Suppressor macrophage treated with lipopolysaccharide for 1 hour (primary cell): ENCODE measurements at places on chromosomes 13 and 19.

DNA sequence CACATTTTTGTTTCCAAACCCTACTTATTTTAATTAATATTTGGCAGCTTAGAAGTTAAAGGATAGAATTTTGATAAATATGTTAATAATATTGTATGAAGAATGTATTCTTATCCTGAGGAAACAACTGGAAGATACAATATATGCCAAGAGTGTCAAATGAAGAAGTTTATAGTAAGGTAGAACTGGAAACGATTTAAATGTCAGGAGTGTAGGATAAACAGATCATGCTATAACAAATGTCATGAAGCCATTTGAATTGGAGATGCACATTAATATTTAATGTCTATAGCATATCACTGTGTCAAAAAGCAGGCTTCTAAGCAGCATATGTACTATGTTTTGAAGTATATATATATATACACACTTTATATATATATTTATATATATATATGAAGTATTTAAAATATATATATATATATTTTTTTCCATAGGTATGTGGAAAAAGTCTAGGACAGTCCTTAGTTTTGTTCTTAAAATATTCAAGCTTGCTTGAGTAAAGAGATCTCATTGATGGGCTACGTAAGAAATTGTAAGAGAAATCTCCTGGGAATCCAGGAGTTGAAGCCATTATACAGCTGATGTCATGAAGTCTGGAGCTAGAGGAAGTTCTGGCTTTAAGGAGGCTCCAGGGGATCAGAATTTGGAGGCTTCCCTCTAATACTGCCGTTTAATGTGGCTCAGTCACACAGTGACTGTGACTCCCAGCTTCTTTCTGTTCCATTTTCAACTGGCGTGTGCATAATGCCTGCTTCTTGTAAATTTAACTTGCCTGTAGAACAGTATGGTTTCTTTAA, 79.9 kb upstream of the MYCBP2 start:
- no peak for DNase-seq

- no peak for DNase-seq
Observed at GRCh38 chr13:110042253-110042950, 256.0 kb upstream of the IRS2 start.

DNA sequence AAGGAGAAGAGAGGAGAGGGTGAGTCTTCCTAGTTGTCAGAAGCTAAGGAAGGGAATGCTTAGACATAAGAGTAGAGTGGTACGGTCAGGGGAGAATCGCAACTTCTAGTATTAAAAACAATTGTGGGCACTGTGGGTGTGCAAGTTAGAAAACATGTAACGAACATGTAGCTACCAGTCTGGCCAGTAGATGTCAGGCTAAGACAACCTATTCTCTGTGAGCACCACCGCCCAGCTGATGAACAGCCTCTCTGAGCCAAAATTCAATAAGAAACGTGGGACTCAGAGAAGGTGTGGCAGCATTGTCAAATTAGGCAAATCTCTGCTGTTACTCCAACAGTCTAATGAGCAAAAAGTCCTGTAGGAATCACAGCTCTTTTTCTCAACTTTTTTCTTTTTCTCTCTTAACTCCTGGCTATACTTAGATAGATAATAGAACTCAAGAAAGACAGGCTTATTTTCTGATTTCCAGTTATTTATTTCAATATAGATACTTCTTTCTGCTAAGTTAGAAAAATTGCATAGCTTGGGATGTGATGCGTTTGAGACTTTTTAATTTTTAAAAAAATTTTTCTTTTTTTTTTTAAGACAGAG, 186.2 kb downstream of the USP12 start:
- peak; percentile 85 for DNase-seq

- DNase-seq, result no peak
Observed at GRCh38 chr13:86878781-86879180, 792.4 kb upstream of the SLITRK5 start.

GRCh38 chr19:51148580-51148979, 6.5 kb downstream of the SIGLEC7 start:
- DNase-seq, result no peak

DNA sequence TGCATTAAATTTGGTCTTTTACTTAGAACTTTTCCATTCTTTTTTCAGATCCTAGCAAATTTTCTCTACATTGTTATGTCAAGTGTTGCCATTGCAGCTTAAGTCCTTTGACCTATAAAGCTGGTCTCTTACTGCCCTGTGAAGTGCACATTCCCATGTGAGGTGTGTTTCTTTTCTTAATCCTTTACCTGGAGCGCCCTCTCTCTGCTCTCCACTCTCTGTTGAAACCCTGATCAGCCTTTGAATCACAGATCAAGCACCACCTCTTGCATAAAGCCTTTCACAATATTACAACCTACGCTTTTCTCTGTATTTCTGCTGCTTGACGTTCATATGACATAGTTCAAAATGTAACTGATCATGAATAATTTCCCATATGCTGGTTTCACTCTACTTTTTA, 84.8 kb downstream of the PCDH17 start:
- no peak for DNase-seq

GRCh38 chr13:46717275-46717674, 79.7 kb downstream of the ESD start:
- DNase-seq, result no peak

DNA sequence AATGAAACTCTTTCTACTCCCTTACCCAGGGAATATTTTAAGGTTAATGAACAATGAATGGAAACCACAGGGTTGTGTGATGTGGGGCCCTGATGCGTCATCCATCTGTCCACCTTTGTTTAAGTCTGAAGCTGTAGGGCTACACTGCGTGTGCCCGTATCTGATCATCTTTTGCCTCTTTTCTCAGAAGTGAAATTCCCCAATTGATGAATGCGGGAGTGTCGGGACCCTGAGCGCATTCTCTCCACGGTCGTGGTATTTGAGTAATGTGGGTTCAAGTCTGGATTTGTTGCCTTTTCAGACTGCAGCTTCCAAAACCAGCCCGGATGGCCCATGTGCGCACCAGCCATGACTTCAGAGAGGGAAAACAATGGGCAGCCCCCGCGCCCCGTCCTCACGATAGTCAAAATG, 112.3 kb downstream of the COL4A2 start:
- no peak for DNase-seq

DNA sequence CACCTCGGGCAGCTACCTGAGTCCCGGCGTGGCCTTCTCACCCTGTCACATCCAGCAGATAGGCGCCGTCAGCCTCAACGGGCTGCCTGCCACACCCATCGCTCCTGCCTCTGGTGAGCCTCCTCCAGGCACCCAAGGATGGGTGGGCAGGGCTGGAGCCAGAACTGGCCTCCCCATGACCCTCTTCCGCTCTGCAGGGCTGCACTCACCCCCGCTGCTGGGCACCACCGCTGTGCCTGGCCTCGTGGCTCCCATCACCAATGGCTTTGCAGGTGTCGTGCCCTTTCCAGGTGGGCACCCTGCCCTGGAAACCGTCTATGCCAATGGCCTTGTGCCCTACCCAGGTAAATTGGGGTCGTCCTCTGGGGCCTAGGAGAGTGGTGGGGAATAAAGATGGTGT, 57.7 kb downstream of the CELF5 start:
- DNase-seq, result no peak

DNA sequence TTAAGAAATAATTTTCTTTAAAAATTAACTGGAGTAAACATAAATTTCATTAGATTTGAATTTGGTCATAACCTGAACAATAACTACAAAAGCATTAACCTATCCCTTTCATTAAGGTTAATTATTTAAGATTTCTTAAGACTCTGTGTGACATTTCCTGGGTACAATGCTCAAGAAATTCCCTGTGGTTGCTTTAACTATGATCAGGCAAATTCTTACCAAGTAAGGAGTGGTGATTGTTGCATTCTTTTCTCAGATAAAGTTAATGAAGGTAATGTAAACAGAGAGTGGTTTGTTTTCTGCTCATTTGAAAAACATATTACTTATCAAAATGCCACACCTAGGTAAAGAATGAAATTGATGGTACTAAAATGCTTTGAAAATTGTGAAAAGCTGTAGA, 114.8 kb upstream of the MIR17HG start:
- DNase-seq, result no peak

DNA sequence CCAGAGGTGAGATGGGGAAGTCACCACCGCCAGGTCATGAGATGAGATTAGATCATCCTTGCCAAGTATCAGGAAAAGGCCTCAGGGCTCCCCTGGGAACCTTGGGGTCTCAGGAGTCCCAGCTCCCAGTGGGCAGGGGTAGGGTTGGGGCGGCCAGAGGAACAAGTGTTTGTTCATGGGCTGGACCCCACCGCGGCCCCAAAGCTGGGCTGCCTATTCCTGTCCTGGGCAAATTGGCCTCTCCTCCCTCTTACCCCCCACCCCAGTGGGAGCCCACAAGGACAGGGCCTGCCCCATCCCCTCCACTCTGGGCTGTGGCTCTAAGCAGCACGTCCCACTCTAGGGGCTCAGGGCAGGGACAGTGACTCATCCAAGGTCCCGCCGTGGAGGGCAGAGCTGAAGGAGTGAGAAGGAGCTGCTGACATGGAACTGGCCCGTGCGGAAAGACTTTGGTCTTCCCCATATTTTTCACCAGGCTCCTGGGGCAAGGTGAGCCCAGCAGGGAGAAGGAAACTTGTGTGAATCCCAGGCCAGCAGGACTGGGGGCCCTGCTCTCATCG, 4.0 kb upstream of the HCN2 start:
- no peak for DNase-seq

- DNase-seq, result peak; percentile 95
Observed at GRCh38 chr19:35913589-35913988, 5.5 kb upstream of the TYROBP start.

GRCh38 chr19:1754636-1755466, 1.5 kb downstream of the ONECUT3 start:
- DNase-seq, result no peak

GRCh38 chr13:114005206-114005724, 31.4 kb upstream of the C13orf46 start:
- no peak for DNase-seq

DNA sequence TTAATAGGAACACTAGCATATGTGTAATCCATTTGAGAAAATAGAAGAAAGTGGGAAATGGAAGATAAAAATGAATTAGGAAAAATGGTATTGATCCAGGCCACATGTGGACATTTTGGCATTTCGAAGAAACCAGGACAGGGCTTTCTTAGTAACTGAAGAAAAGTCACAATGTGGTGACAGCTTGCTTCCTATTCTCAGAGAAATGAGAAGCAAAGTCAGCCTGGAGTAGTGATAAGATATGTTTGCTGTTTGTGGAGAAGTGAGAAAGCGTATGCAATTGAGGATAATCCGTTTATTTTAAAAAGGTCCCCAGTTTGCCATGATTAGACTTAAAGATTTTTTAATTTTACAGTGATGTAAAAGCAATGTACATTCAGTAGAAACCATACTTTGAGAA, 127.9 kb downstream of the SLITRK6 start:
- no peak for DNase-seq

GRCh38 chr19:48539503-48540096, 12.4 kb upstream of the SULT2B1 start:
- DNase-seq, result no peak

DNA sequence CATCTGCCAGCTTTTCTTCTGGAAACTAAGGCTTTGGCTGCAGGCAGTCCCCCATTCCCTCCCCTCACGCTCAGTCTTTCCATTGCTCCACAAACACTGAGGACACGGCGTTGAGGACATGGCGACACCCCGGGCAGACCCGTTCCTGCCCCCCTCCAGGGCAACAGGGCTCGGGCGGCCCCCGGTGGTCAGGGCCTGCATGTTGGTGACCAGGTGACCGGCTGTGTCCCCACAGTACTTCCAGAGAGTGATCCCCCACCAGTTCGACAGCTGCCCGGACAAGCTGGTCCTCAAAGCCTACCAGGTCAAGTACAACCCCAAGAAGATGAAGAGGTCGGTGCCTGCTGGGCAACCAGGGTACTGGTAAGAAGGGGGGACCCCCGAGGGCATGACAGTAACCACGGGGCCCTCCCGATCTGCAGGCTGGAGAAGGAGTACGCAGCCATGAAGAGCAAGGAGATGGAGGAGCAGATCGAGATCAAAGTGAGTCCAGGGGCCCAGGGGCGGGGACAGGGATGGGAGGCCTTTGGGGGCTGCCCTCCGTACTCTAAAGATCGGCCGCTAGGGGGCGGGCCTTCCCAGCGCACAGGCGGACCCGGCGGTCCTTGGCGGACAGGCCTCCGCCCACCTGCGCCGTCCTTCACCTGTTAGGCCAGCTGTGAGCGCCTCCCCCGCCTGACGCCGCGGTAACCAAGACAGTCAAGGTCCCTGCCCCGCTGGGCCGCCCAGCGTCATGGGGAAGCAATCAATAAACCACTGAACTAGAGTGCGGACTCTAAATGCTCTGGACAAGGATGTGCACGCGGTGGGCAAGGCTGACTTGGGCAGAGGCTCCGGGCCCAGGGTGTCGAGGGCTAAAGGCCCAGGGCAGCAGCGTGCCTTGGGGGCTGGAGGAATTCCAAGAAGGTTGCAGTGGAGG, 21.1 kb downstream of the PRR36 start:
- peak; percentile 88 for DNase-seq

- DNase-seq, result no peak
Observed at GRCh38 chr13:85241060-85241459, 558.2 kb downstream of the SLITRK6 start.

GRCh38 chr13:110475117-110475516, 86.4 kb downstream of the RAB20 start:
- DNase-seq, result no peak
